ENCODE measurements at places on chromosomes 5 and 9.
A peak's percentile ranks its signal among the peaks of the same experiment; 100 is the strongest.

DNA sequence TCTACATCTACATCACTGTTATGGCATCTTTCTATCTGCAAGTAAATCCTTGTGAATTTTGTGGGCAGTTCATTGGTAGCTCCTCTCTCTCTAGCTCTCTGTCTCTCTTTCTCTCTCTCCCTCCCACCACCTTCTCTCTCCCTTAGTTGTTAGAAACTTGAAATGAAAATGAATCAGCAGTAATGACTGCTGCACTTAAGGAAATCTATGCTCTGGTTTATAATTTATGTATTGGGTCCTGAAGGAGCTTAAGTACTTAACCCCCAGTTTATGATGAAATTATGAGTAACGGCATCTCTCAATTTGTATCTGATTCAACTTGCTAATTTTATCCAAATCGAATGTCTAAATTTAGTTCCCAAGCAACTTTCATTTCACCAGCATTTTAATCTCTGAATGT is 52.0 kb upstream of the PTGER4 start:
- DNase-seq: no peak

DNA sequence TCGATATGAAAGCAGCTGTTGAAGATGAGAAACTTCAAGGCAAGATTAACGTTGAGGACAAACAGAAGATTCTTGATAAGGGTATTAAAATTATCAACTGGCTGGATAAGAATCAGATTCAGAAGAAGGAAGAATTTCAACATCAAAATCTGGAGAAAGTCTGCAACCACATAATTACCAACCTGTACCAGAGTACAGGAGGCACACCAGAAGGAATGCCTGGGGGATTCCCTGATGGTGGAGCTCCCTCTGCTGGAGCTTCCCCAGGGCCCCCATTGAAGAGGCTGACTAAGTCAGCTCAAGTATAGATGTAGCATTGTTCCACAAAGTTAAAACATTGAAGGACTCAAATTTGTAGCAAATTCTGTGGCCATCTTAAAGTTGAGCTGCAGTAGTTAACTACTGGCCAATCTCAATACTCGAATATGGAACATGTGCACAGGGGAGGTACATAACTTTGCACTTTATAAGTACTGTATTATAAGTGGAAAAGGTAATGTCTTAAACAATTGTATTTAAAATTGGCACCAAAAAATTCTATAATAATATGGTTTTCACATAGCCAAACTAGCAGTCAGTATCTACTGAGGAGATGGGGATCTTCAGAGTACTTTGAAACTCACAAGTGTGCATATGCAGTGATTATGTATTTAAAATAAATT is 237.5 kb downstream of the CHSY3 start:
- DNase-seq: no peak

- no peak for DNase-seq
These were observed 204.8 kb downstream of the CDH9 start for GRCh38 chr5:26833596-26833995.

DNA sequence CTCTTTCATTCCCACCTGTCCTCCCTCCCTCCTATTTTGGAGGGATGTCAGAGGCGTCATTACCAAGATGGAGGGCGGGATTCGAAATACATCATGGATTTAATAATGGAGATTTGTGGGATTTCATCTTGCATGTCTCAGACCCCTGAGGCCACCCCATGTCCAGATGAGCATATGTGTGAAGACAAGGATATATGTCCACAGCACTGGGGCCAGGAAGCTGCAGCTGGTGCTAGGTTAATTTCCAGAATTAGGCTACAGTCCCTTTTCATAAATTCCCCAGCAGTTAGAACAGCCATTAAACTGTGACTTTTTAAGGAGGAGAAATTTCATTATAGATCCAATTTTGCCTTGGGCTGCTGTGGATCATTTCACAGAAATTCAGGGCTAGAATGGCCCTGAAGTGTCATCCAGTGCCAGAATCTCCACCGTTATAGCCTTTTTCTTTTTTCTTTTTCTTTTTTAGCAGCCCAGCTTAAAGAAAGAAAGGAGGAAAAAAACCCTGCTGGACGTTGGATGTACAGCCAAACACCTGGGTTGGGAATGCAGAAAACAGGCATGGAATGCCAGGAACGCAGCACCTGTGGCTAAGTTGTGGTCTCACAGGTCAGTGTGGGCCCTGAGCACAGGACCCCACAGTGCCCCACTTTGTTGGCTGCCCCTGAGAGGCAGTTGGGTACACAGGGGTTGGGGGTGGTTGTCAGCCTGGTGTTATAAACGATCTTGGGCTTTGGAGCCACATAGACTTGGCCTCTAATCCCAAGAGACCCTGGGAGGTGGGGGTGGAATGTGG is 50.2 kb upstream of the CXCL14 start:
- no peak for DNase-seq

- DNase-seq: no peak
These were observed 5.4 kb downstream of the IGIP start for GRCh38 chr5:140130949-140131733.

DNA sequence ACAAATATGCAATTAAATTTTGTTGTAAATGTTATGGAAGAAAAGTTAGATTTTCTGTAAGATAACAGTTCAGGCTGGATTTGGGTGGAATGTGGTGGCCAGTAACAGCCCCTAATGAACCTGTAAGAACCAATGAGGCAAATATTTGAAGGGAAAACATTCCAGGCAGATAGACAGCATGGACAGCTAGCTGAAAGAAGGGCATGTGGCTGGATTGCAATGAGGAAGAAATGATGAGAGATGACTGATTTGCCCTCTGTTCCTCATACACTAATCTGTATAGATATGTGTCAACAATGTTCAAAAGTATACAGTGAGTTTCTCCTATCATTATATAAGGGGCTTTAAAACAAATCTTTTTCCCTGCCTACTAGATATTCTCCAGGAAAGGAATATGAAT is 58.8 kb downstream of the MAN2A1 start:
- no peak for DNase-seq

DNA sequence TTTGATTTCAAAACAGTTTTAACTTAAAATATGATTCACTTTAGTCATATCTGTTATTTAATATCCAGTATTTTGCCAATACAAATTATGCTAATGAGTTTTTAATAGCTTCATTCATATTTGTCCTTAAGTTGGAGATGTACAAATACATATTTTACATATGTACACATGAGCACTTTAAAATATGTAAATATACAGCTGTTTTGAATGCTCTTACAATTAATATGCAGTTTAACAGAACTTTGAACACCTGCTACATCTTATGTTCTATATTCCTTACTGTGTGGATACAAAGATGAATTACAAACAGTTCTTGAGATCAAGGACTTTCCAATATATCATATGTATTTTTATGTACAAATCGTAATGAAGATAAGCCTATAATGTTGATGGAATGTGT is 74.0 kb downstream of the CHSY3 start:
- DNase-seq: no peak

DNA sequence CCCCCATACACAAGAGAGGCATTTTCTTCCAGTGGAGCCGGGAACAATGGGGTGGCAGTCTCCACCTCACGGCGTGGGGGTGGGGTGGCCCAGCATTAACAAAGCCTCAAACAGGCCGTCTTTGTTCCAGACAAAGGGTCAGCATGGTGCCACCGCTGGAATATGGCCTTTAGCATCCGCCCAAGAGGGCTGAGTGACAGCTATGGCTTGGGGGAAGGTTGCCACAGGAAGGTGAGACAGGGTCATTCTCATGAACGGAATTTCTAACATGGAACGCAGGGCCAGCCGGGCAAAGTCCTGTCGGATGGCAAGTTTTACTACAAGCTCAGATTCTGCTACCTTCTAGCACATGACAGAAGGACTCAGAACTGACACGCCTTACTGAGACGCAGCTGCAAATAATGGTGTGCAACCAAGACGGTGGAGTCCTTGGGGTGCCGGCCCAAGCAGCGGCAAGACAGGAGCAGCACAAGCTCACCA is 64.0 kb downstream of the OTULIN start:
- no peak for DNase-seq

DNA sequence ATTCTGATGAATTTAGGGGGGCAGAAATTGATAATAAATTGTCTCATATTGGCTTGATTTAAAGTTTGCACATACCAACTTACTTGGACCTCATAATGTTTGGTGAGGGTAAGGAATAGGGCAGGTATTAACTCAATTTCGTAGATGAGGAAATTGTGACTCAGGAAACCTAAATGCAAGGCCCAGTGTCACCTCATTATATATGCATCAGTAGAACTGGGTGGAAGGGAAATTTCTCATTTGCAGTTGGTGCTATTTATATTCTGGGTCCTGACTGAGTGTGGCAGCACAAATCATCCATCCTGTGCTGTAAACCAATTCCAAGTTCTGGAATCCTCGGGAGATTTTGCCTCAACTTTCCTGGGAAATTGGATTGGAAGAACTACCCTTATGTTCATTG is 103.0 kb downstream of the SPATA31D1 start:
- no peak for DNase-seq

DNA sequence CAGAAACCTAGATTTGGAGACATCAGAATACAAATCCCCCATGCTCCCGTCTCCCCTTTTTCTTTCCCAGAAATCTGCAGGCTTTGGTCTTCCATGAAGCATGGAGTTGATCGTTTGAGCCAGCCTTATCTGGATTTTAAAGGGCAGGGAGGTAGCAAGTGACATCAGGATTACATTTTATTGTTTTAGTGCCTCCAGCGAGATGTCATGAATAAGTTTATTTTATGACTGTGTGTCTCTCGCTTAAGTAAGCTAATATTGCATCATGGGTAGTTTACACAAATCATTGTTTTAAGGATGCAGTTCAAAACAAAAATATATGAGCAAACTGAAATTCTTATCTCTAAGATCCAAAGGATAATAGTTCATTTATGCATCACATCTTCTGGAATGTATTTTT is 50.7 kb upstream of the TNFSF8 start:
- no peak for DNase-seq

GRCh38 chr9:90882991-90883600 is 81.5 kb downstream of the SYK start:
- no peak for DNase-seq

- DNase-seq: no peak
These were observed 581.8 kb upstream of the WWC1 start for GRCh38 chr5:167709625-167710024.

DNA sequence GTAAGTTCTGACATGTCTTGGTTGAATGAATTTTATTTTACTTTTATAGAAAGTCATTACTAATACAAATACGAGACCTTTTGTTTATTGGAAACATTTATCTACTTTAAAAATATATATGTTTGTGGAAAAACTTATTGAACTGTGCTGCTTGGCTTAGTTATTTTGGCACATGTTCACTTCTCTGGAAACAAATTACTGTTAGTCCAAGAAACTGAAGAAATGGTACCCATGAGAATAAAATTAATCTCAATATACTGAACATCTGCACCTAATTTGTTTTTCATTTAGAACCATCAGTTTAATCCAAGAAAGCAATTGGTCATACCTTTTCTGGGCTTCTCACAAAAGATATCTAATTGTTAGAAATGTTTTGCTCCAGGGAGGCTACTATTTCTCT is 32.2 kb downstream of the INVS start:
- DNase-seq: no peak

DNA sequence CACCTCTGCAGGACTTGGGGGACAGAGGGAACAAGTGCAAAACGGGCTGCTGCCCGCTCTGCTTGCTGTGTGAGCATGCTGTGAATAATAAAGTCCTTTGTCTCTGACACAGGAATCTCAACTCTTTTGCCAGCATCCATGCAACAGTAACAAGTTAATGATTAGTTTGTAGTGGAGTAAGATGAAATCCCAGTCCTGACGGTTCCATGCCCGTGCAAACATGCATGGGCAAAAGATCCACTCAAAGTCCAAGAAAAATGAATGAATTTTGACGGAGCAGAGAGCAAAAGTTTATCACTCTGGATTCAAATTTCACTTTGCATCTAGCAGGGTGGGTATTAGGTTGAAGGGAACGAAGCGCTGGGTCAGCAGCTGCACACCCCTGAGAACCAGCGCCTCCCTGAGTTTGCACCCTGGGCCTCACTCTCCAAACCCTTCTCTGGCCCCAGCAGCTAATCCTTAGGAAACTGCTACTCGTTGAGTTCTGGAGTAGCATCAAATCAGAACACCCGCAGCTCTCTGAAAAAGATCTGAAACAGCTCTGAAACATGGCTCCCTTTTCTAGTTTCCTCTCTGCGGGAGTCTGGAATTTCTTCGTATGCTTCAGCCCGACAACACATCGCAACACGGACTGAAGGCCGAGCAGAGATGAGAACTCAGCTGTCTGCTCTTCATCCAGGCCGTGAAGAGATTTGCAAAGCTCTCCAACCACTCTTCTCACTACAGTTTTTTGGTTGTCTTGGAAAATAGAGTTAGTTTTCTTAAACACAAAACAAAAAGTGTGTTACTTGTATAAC is 45.6 kb upstream of the RUFY1 start:
- DNase-seq: peak; percentile 6

- no peak for DNase-seq
These were observed 96.5 kb downstream of the SH3TC2 start for GRCh38 chr5:148966348-148966747.

GRCh38 chr9:85089188-85089969 is 419.9 kb downstream of the NTRK2 start:
- no peak for DNase-seq

- DNase-seq: no peak
These were observed 2.9 kb upstream of the LHFPL2 start for GRCh38 chr5:78651468-78651867.

DNA sequence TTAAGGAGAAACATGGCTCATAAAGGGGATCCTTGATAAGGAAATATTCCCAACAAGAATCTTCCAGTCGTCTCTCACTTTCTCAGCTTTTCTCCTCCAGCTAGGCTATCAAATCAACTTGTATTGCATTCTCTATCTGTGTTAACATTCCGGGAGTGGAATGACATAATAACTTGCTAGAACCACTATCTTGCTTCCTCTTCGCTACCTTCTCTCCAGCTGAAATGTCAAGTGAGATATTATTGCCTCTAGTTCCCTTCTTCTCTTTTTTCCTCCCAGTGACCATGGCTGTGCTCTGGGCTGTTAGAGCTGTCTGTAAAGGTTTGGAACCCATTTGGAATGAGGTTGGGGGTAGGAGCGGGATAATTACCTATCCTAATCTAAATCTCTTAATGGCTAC is 1329.5 kb upstream of the WWC1 start:
- no peak for DNase-seq

GRCh38 chr5:30607301-30607894 is 586.1 kb upstream of the CDH6 start:
- DNase-seq: no peak

DNA sequence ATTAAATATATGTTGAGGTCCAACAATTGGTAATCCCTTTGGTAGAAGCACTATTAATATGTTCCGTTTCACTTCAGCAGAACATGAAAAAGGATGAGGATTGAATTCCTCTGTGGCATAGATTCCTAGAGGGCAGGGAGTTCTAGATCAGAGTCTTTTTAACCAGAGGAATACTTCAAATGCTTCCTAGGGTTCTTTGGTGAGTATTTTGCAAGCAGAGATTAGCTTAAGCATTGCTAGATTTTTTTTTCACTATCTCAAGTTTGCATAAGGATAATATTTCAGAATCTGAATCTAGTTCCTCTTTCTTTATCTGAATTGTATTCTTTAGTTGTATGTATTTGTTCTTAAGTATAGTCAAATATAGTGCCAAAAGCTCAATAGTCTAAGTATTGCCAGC is 116.6 kb upstream of the ADAMTSL1 start:
- no peak for DNase-seq

GRCh38 chr9:3525096-3525835 is 535 bp downstream of the RFX3 start:
- no peak for DNase-seq

- DNase-seq: no peak
These were observed 45.7 kb downstream of the PIP5K1B start for GRCh38 chr9:68750786-68751185.

GRCh38 chr5:150035139-150035895 is 34.8 kb downstream of the HMGXB3 start:
- no peak for DNase-seq

- DNase-seq: no peak
These were observed 47.5 kb upstream of the CLK4 start for GRCh38 chr5:178674334-178674733.
